ENCODE measurements at places on chromosomes 4 and X.

- DNase-seq = no peak
Observed at GRCh38 chr4:24405926-24406325, 178.4 kb downstream of the DHX15 start.

DNA sequence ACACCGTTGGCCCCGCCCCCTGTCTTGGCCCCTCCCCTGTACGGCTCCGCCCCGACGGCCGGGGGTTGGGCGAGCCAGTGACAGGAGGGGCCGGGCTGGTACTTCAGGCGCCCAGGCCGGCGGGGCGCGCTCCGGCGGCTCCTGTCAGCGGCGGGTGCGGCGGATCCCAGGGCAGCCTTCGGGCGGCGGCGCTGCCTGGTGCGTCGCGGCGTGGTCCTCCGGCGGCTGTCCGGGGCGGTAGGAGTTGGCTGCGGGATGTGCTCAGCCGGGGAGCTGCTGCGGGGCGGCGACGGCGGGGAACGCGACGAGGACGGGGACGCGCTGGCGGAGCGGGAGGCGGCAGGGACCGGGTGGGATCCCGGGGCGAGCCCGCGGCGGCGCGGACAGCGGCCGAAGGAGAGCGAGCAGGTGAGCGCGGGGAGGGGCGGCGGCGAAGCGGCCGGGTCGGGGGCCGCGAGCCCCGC is at the start of gene FAM241A:
Gene FAM241A (plus strand): TSS at position 129 of the 464 bp plus-strand sequence. CDS start 127 bp downstream, at position 256.
- DNase-seq = peak; percentile 89

GRCh38 chrX:13651150-13651549 is 1.8 kb upstream of the TCEANC start:
- DNase-seq = no peak

- peak; percentile 6 for DNase-seq
Observed at GRCh38 chrX:24097741-24098260, 43.0 kb downstream of the EIF2S3 start.

- no peak for DNase-seq
Observed at GRCh38 chrX:10582215-10582733, 38.1 kb downstream of the MID1 start.

DNA sequence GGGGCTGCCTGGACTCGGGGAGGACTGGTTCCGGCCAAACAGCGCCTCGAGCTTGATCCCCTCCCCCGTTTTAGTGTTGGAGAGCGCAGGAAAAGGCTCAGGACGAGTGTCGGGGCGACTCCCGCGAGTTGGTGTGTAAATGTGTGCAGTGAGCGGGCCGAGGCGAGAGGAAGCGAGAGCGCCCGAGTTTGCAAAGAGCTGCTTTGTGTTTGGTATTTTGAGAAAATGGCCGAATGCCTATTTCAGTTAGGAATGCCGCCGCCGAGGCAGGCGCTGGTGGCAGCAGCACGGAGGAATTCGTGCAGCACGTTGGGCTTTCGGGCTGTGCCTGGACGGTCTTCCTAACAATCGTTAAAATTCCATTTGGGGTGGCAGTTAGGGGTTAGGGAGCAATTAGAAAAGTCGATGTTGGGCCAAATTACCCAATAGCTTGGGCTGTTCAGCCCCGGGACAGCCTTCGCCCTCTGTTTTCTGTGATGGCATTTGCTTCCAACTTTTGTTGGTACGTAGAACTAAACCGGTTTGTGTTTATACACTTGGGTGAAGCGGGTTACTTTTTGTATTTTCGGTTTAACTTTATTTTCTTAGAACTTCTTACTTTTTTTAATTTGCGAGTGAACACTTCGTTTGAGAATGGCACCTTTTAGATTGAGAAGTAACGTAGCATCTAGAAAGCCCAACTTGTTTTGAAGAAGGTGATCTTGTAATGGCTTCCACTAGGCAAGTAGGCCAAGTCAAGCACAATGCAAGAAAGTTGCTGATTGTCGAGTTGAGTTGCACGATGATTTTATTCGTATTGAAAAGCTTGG is 1.6 kb downstream of the REST start:
- DNase-seq = peak; percentile 84

GRCh38 chr4:184818216-184818564 is 7.6 kb downstream of the ACSL1 start:
- no peak for DNase-seq

- no peak for DNase-seq
Observed at GRCh38 chr4:57156242-57156990, 46.2 kb upstream of the IGFBP7 start.
